ENCODE measurements at places on chromosomes 2 and 18. TPM values are rescaled to one million over a fixed set of nuclear protein-coding genes. Genes with fewer than 3 reads are reported as not detected.

PARD3B gene
- total RNA-seq: 1.1 TPM

MPP4 gene
- total RNA-seq: not detected

CMPK2 gene
- total RNA-seq: 11.8 TPM

CREG2 gene
- total RNA-seq: not detected

CCDC93 gene
- 25.5 TPM for total RNA-seq

DNAJC5G gene
- not detected for total RNA-seq

MOGAT1 gene
- not detected for total RNA-seq

ONECUT2 gene
- total RNA-seq: not detected

MAB21L4 gene
- not detected for total RNA-seq

TDRD15 gene
- not detected for total RNA-seq

MARCO gene
- not detected for total RNA-seq

DLX2 gene
- not detected for total RNA-seq

Data from activated naive CD8-positive, alpha-beta T cell treated with anti-CD3 and anti-CD28 coated beads for 36 hours (primary cell).